ENCODE measurements at places on chromosomes 2 and 18.

GRCh38 chr18:55861266-55861665, 273.3 kb upstream of the TCF4 start:
- DNase-seq = no peak

- no peak for DNase-seq
Observed at GRCh38 chr2:172865422-172865821, 129.8 kb downstream of the RAPGEF4 start.

GRCh38 chr2:54724560-54725342, 1.3 kb downstream of the EML6 start:
- DNase-seq = no peak

DNA sequence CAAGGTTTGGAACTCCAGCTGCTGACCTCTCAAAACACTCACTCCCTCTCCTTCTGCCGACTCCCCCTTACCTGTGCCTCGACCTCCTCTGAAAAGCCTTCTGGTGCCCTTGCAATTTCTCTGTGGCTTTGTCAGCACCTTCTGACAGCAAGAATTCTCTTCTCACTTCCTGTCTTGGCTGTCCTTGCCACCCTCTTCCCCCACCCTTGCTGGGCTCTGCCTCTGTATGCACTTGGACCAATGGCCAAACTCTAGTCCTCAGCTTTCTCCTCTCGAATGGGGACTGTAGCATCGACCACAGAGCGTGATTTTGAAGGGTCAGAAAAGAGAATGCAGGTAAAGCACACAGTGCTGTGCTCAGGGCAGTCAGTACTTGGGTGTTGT, 99.0 kb downstream of the HS1BP3 start:
- DNase-seq = no peak

- DNase-seq = no peak
Observed at GRCh38 chr2:190468814-190469569, 60.8 kb downstream of the MFSD6 start.

DNA sequence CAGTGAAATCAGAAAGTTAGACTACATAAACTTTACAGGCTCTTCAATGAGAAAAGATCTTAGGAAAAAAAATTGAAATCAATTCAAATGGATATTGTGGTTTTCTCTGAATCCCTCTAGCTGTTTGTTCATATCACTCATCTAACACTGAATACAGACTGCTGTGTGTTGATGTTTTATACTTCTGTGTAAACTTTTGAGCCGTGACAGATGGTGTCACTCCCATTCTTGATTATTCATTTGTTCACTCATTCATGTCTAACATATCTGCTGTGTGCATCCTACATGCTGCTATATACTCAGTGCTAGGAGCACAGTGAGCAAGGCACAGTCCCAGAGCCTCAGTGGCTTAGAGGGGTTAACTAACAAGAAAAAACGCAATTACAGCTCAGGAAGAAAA, 12.6 kb downstream of the KLHL23 start:
- no peak for DNase-seq

GRCh38 chr2:145416640-145417039, 896.7 kb upstream of the ZEB2 start:
- no peak for DNase-seq

DNA sequence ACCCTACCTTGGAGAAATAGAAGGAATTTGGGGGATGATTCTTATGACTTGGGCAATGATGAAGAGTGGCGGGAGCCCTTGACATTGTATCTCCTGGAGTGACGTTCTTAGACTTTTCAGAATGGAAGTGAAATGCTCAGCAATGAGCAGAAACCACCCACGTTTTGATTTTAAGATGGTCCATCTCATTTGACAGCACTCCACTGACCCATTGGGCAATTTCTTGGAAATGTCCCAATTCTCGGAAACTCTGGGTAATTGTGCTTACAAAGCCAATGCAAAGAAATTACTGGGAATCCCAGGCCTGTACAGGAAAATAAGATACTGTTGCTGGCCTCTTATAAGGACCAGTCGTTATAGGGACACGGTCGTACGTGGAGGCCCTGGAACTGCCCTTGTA, 170.0 kb upstream of the COPS8 start:
- no peak for DNase-seq

DNA sequence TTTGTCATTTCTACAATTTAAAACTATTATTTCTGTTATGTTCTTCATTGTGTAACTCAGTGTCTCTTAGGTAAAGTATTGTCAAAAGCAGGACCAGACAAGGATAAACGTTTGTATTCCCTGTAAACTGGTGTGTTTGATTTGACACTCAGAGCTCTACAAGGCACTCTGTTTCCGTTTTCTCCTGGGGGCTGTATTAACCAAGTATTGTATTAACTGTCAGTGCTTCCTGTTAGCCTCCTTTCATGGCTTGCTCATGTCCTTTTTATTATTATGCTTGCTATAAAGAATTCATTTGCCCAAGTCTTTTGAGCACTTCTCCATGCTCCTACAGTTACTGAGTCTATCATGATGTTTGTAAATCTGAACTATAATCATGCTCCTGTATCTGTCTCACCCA, 323.7 kb downstream of the LPIN1 start:
- no peak for DNase-seq

DNA sequence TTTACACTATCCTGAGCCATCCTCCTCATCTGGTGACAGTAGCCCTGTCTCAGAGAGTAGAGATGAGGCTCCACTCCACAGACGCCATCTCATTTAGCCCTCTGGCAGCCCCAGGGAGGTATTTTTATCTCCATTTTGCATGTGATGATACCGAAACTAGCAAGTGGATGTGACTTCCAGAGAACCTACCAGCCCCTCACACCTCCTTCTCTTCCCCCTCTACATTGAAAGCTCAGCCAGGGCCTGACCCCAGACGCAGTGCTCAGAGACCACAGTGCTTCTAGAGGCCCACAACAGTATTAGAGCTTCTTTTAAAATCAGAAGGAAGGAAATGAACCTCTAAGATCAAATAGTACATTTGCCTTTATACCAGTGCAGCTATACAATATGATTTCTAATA, 8.3 kb downstream of the GYPC start:
- DNase-seq = no peak

DNA sequence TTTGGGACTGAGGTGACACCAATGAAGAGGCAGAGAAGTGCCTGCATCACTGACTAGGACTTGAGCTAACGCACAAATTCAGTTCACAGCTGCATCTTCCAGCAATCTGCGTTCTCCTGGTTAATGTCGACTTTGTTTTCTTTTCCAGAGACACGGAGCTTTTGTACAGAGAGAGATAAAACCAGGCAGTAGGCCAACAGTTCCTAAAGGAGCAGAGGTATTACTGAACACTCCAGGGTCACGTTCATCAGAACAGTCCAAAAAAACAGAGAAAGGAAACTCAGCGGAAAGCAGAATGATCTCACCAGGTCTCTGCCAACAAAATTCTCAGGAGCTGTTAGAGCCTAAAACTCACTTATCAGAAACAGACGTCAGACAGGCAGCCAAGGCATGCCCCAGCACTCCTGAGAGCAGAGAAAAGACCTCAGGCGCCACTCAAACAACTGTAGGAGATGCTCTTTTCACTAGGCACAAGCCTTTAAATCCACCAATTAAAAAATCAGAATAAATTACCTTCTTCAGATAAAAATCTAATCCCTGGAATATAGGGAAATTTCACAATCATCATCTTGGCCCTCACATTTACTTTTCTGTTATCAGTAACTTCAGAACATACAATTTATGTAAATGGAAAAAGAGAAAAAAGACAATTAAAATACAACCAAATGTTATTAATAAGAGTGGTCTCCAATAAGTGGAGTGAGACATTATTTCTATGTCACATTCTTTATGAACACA, 95.9 kb upstream of the SPTBN1 start:
- no peak for DNase-seq

GRCh38 chr2:121790276-121790956, 35.0 kb downstream of the TSN start:
- DNase-seq = no peak

DNA sequence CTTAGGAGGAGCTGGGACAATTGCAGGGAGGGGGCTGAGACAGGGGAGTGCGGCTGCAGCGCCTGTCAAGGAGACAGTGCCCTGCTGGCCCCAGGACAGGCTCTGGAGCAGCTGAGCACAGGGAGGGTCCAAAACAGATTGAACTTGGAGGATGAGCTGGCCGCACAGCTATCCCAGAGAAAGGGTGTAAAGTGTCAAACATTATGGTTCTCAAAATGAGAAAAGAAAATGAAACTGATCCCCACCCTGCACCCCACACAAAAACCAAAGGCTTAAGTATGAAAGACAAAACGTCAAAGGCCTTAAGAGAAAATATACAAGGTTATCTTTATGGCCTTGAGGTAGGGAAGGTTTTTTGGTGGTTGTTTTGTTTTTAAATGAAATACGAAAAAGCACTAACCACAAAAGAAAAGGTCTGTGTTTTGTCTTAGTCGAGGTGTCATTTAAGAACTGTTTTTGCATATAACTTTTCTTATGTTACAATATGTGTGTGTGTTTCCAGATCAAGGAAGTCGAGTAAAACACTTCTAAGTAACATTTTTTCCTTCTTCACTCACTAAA, 111.8 kb downstream of the HDAC4 start:
- no peak for DNase-seq

- no peak for DNase-seq
Observed at GRCh38 chr2:205751569-205752031, 69.3 kb downstream of the NRP2 start.

GRCh38 chr18:22563164-22563583, 145.5 kb upstream of the CTAGE1 start:
- no peak for DNase-seq

- DNase-seq = no peak
Observed at GRCh38 chr2:15117409-15118050, 443.6 kb downstream of the NBAS start.

GRCh38 chr2:127163921-127164320, 56.2 kb downstream of the CYP27C1 start:
- DNase-seq = no peak

DNA sequence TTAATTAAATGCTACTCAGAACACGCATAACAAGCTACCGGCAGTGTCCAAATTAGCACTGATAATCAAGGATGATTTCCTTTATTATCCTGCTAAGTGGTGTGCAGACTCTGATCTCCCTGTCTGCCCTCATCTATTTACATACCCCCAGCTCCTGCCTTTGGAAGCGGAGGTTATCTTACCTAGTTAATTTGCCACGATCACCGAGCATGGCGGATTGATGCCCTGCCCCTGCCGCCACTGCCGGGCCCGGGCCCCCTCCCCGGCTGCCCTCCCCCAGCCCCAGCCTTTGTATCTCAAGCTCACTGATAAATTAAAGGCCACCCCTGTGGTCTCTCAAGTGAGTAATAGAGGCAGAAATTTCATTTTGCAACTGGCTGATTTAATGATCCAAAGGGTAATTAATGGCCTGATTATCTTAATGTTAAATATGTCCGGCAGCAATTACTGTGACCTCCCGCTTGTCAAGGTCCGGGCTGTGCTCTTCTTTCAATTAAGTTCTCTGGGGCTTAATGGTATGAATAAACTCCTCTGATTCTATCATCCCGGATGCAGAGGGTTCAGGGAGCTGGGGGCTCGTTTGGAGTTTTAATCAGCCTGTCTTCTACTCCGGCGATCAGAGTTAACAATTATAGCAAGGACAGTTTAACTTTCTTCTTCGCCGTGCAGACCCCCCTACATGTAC, 113.4 kb downstream of the GBX2 start:
- DNase-seq = no peak

DNA sequence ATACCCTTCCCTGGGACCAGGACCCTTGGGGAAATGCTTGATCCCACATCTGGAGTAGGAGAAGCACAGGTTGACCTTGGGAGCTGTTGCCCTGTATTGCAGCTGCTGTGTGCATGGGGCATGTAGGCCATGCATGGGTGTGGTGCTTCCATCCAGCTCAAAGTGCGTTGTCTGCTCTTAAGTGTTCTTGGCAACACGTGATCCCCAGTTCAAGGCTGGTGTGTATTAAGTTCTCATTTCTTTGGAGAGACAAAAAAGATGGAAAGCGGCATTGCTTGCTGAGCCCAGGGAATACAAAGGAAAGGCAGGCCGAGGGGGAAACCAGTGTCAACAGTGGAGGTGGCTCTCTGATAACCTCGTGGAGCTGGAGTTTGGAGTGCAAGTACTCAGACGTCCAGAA, 110.7 kb downstream of the RTP5 start:
- no peak for DNase-seq

- DNase-seq = no peak
Observed at GRCh38 chr18:70506511-70506910, 217.7 kb downstream of the SOCS6 start.

GRCh38 chr2:190343536-190344275, at the start of gene INPP1:
Gene INPP1, plus strand, starts transcription at chr2:190343589. Its CDS starts 16,514 bp downstream, at chr2:190360103.
- DNase-seq = no peak

GRCh38 chr2:223537651-223538601, 64.2 kb downstream of the SCG2 start:
- DNase-seq = no peak

DNA sequence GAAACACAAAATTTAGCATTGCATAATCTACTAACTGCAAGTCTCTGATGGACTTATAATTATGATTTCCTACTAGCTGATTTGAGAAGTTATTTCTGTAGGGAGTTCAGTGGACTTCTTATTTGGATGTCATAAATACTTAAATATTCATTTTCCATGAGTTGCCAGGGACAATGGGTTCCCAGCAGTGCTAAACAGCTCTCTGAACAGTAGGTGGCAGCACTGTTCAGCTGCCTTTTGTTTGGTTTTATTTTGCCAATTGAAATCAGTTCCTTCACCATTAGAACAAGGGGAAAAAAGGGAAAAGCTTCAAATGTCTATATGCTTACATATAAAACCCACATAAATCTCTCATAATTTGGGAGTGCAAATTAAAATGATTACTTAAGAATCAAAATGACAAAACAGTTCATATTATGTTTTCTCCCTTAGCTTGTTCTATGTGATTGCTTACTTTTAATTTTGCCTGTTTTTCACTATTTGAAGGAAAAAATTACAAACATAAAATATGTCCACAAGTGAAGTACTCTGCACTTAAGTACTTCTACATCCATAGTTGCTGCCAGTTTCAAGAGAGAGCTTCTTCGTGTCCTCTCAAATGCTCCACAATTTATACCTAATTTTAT, 898.9 kb downstream of the CPS1 start:
- DNase-seq = no peak

DNA sequence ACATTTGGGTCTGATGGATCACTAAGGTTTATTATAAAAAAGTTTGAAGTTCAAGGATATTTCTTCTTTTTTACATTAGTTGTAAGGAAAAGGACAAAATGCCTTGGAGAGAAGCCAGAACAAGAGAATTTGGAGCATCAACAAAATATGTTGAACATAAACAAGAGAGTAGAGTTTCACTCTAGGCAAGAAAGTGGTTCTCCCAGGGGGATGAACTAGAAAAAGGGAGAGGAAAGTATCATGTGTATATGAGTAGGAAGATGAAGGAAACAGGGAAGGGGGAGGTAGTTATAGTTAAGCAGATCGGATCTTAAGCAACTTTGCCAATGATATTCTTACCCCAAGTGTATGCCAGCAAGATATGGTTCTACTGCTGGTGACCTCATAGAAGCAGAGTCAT, 63.8 kb upstream of the GALNT3 start:
- DNase-seq = no peak

DNA sequence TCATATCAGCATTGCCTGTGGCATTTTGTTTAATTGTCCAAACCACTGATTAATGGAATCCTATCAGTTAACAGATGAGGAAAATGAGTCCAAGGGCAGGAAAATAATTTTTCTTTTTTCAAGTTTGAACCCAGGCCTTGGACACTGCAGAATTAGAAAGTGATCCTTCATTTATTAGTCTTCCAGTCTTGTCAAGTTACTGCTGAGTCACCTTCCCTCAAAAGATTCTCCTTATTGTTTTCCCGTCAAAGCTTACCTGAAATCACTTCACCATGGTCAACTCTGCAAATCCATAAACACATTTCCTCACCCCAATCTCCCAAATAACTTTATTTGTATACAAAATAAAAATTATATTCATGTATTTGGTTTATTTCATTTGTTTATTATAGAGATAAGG, 57.9 kb downstream of the WDR75 start:
- no peak for DNase-seq

- no peak for DNase-seq
Observed at GRCh38 chr18:35573531-35573930, 8.0 kb upstream of the GALNT1 start.

All from stimulated activated CD8-positive, alpha-beta memory T cell treated with anti-CD3 and anti-CD28 coated beads, Interleukin-2, amount 100 ng/mL, for 1 hour (primary cell).